Stimulated activated CD4-positive, alpha-beta T cell treated with anti-CD3 and anti-CD28 coated beads, Interleukin-12 subunit alpha, Interleukin-12 subunit beta, amount 100 ng/mL, for 48 hours (primary cell): ENCODE measurements at places on chromosomes 16 and 17.

DNA sequence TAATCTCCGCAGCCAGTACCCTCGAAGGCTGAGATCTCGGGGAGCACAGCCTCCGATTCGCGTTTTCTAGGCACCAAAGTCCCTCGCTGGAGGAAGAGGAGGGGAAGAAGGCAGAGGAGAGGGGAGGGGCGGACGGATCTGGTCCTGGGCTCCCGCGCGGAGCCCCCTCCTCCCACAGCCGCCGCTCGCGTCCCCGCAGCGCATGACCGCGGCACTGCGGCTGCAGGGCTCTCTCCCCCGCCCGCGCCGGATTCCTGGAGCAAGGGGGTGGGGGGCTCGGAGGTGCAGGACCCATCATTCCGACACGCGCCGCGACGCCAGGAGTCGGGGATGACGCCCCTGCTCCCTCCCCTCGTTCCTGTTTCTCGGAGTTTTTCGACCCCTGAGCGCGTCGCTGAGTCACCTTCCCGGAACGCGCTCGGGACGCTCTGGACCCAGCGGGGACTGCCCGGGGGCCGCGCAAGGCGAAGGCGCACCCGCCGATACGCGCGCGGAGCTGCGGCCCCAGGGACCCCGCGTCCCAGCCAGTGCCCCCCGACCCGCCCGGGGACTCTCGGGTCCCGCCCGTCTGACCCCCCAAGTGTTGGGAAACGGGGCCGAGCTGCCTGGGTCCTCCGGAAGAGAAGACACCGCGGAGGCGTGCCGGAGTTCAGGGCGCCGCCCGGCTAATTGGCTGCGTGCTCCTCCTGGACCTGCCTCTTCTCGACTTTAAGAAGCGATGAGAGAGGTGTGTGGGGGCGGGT, 1.4 kb upstream of the SPHK1 start:
- DNase-seq, result peak; percentile 52

DNA sequence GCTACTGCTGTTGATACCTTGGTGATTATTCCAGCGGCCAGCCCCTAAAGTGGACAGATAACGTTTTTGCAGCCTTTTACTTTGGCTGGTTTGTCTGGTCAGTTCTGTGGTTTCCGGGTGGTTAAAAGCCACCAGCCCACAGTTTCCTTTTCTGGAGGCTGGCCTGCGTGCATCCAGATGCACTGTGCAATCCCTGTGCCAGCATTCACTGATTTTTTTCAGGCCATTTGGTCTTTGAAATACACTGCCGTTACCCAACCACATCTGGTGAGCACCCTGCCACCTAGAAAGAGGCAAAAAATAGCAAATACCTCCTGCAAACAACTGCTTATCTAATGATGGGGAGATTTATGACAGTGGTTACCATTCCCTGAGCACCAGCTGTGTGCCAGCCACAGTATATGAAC, 797 bp downstream of the NUDT7 start:
- no peak for DNase-seq

- DNase-seq, result no peak
Measured at GRCh38 chr16:30974348-30974747, 10.7 kb upstream of the HSD3B7 start.

DNA sequence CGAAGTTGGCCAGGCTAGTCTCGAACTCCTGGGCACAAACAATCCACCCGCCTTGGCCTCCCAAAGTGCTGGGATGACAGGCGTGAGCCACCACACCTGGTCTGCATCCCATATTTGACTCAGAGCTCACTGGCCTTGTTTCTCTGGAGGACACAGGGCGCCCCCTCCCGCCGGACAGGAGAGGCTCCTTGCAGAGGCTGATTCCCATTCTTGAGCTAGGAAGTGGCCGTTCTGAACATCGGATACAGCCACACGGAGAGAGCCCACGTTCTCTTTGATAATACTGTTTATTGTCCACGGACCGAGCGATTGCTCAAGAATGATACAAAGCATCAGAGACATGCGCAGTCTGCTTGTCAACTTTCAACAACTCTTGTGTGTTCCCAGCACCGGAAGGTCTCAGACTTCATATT, 12.1 kb upstream of the USP36 start:
- DNase-seq, result no peak

GRCh38 chr16:4801051-4801961, 1.1 kb downstream of the ROGDI start:
- DNase-seq, result no peak

GRCh38 chr17:14901376-14901775, 363.8 kb downstream of the PMP22 start:
- no peak for DNase-seq

- DNase-seq, result no peak
Measured at GRCh38 chr17:65065906-65066305, 9.4 kb upstream of the GNA13 start.

DNA sequence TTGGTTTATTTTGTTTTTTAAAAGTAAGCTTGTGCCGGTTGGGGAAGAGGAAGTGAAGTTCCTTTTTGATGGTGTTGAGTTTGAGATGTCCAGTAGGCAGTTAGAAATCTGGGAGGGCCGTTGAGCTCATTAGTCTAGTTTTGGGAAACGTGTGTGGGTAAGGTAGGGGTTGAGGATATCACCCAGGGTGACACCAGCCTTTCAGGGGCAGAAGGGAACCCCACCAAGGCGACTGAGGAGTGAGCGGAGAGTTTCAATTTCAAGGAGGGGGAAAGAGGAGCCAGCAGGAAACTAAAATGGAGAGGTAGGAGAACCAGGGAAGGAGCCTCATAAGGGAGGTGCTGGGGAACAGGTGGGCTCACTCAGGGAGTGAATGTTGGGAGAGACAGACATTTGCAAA, 22.7 kb downstream of the HAPSTR1 start:
- DNase-seq, result no peak

DNA sequence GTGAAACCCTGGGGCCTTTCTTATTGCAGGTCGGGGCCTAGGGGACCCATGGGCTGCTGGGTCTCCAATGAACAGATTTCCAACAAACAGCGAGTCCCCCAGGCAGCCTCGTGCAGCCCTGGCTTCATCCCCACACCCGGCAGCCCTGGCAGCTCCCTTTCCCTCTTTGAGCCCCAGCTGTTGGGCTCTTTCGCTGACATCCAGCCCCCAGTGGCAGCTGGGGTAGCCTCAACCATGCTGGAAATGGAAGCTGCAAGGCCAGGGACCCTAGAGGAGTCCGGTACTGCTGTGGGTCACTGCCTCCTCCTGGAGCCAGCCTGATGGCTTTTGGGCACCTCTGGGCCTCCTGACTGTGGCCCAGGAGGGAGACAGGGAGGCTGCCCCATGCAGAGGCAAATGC, 5.9 kb downstream of the RPUSD1 start:
- DNase-seq, result no peak

DNA sequence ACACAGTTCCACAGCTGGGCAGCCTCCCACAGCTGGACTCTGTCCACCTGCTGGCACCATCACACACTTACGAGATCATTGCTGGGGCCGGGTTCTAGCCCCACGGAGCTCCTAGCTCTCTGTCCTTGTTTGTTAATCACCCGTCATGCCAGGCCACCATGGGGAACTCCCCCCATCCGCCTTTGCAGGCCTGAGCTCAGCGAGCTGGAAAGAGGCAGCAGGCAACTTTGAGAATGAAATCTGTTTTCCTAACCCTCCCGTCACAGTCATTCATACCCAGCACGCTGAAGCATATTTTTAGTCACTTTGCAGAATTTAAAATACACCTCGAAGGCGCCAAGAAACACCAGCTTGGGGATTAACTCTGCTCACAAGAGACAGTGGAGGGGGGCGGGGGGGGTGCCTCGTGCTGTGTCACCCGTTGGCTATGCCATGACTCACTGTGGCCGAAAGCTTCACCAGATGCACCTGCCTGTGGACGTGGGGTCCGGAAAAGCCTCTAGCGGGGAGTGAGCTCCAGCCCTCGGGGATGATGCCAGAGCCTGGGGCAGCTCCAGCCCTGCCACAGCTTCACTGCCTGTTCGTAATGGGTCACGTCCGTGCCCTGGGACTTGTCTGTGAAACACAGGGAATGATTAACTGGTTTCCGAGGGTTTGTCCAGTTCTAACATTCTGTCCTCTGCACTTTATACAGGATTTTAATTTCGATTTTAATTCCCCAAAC, 1.4 kb upstream of the SPNS2 start:
- DNase-seq, result no peak

DNA sequence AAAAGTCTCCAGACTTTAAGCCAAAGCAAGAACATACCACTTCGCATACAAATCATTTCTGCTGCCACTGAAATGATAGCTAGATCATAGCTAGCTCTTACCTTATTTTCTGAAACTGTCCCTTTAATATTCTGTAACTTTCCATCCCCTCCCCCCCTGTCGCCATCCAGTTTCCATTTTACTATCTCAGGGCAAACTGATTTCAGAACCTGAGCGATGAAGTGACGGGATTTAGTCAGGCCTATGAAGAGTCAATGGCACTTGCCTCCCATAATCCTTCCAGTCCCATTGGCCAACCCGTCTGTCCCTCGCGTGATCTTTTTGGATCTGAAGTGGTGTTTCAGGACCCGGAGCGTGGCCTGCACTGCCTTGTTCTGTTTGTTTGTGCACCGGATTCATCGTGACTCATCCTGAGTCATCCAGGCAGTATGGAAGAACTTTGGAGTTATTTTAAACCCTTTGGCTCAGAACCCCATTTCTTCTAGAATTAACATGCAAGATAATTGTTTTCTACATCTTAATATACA, 199.8 kb upstream of the CHMP6 start:
- peak; percentile 69 for DNase-seq

DNA sequence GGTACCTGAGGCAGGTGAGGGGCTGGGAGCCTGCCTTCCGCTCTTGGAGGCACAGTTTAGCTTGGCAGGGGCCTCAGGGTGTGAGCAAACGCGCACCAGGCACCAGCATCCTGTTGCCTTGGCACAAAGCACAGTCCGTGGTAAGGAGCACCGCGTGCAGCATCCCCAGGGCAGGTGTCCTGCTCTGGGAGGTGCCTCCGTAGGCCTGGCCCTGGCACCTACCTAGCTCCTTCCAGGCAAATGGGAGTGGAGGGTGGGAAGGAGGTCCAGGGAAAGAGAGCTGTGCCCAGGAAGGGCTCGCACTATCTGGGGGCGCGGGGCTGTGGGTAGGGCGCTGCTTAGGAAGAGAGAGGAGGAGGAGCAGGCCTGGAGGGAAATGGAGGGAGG, 3.1 kb upstream of the GSE1 start:
- no peak for DNase-seq

DNA sequence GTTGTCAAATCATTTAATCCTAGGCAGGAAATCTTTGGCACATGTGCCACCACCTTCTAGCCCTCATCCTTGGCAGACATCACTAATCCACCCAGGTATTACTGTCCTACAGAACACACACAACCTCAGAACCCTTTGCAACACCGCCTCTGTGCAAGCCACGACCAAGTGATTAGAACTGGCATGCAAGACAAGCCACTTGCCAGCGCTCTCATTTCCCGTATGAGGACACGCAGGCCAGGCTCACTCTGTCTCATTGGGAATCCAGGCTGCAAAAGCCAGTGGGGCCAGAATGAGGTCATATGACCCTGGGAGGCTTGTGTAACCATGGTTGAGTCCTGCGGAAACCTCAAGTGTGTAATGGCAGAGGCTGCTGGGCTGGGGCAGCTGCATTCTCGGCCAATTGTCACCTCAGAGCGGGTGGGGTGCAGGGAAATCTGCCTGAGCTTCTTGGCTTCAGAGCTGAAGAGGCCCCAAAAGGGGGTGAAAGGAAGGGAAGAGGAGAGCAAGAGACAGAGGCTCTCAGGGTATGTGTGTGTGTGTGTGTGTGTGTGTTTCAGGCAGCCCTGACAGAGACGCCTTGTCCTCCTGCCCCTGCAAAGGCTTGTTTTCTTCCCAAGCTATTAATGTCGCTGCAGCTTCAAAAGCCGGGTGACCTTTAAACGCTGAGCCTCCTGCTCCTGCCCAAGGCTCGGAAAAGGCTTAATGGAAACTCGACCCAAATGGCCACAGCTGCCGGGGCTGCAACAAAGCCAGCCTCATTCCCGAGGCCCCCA, 43.2 kb upstream of the MRPS23 start:
- DNase-seq, result no peak

DNA sequence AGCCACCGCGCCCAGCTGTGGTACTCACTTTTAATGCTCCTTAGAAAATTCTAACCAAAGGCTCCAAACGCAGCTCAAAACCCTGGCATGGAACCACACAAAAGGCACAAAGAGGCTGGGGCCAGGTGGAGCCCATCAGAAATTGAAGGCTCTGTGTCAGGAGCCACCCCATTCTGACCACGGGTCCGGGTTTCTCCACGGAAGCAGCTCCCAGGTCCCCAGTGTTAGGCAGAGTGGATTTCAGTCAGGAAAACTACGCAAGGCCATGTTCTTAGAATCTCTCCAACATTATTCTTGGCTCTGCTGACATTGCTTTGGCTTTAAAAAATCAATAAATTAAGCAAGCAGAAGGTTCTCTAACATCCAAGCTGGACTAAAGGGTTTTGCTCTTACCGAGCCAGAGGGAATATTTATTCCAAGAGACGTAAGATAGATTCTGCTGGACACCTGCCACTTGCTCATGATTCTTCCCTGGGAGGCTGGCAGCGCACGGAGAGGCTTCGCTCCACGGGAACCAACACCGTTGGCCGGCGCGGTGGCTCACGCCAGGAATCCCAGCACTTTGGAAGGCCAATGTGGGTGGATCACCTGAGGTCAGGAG, 93.5 kb downstream of the NXN start:
- DNase-seq, result no peak

DNA sequence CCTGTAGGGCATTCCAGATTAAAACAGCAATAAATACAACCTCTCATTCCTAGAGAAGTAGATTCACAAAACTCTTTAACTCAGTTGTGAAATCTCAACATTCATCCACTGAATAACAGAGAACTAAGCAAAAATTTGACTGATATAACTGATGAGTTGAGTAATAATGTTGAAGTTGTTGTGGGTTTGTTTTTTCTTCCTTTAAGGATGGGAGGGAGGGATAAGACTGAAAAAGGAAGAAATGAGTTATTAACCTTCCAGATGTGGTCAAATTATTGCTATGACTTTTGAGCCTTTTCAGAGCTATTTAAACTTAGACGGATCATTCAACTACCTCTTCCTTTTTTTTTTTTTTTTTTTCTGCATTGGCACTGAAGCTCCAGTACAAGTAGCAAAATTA, 38.6 kb downstream of the SKAP1 start:
- DNase-seq, result no peak

GRCh38 chr17:8928347-8928746, 37.2 kb downstream of the PIK3R5 start:
- DNase-seq, result no peak

- no peak for DNase-seq
Measured at GRCh38 chr17:65537845-65538674, 23.4 kb downstream of the AXIN2 start.

DNA sequence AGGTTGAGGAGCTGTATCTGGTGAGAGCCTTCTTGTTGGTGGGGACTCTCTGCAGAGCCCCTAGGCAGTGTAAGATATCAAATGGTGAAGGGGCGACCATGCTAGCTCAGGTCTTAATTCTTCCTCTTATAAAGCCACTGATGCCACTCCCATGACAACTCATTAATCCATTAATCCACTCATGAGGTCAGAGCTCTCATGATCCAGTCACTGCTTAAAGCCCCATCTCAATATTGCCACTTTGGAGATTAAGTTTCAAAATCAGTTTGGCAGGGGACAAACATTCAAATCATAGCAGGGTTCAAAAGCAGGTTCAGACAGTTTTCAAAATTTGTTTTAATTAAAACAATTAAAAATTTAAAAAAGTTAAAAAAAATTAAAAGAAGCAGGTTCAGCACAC, 13.1 kb upstream of the SPECC1 start:
- DNase-seq, result no peak

GRCh38 chr16:63516394-63516793, 1480.2 kb upstream of the CDH8 start:
- DNase-seq, result no peak

GRCh38 chr17:74525465-74525725, 5.9 kb downstream of the CD300LB start:
- no peak for DNase-seq
